ENCODE measurements at places on chromosomes 7 and 10. TPM values are rescaled to one million over a fixed set of nuclear protein-coding genes. Genes with fewer than 3 reads are reported as not detected.

Gene ZNF746
- 21.1 TPM for total RNA-seq

Gene EBLN1
- not detected for total RNA-seq

Gene ANXA8
- not detected for total RNA-seq

Gene SRRT
- total RNA-seq, result 47.5 TPM

Gene CHAT
- not detected for total RNA-seq

Gene MACROH2A2
- 14.4 TPM for total RNA-seq

Gene GOLGA7B
- 0.08 TPM for total RNA-seq

- no peak for ATAC-seq
Measured at GRCh38 chr10:36681751-36682632, 443.4 kb upstream of the ANKRD30A start.

GRCh38 chr10:89001024-89001728 lies 10.6 kb downstream of the FAS start:
- peak; percentile 23 for ATAC-seq

- no peak for ATAC-seq
Measured at GRCh38 chr10:105611244-105611798, 970.2 kb downstream of the SORCS3 start.

- no peak for ATAC-seq
Measured at GRCh38 chr7:80520199-80520598, 8.3 kb upstream of the GNAT3 start.

DNA sequence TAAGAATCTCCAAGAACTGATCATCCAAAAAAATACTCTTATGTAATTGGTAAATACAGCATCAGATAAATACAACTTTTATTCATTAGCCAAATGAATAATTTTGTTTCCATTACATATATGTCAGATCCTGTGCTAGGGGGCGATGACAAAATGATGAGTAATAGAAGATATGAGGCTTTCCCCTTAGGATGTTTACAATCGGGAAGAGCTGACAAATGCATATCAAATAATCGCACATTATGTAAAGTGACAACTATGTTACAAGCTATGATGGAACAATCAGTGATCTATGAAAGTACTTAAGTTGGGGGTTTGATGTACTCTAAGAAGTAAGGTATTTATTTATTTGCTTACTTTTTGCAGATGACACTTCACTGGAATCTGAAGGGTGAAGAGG lies 465.6 kb upstream of the VSTM2A start:
- no peak for ATAC-seq

- no peak for ATAC-seq
Measured at GRCh38 chr10:70820976-70821750, 5.4 kb downstream of the SGPL1 start.

- no peak for ATAC-seq
Measured at GRCh38 chr10:121158988-121159579, 307.9 kb downstream of the WDR11 start.

GRCh38 chr7:38367301-38367890 lies 94.0 kb upstream of the TARP start:
- ATAC-seq, result no peak

GRCh38 chr10:32923849-32924248 lies 34.2 kb downstream of the ITGB1 start:
- no peak for ATAC-seq

DNA sequence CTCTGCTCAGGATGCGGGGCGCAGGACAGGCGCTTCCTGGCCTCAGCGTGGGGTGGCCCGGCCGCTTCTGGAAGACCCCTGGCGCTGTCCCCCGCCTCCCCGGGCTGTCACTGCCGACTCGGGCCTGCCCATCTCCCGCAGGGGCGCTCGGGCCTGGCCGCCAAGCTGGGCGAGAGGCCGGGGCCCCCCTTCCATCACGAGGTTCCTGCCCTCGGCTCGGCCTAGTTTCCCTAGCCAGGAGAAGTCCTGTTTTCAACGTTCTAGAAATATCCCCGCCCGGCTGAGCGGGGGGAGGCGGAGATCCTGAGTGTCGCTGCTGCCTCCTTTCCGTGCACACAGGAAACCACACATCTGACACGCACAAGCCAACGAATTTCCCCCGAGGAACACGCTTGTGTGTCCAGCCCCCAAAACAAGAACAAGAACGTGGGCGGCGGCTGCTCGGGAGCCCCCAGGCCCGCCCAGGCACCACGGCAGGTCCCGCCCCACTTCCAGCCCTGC lies 33.7 kb downstream of the AP5Z1 start:
- no peak for ATAC-seq

DNA sequence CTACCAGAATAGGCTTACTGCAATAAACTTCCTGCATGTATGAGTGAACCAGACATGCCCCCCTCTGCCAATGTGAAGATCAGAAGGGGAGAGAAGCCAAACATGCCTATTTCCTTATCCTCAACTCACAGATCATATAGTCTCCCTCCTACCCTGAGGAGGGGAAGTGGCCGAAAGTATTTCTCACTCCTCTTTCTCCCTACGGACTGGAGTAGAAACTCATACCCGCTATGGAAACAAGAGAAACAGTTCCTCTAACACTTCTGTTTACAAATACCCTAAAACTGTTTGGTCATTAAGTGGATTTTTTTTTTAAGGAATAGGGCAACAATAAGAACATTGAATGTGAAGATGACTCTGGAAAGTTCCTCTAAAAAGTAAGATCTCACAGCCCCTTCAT lies 31.4 kb downstream of the CCNJ start:
- ATAC-seq, result no peak

DNA sequence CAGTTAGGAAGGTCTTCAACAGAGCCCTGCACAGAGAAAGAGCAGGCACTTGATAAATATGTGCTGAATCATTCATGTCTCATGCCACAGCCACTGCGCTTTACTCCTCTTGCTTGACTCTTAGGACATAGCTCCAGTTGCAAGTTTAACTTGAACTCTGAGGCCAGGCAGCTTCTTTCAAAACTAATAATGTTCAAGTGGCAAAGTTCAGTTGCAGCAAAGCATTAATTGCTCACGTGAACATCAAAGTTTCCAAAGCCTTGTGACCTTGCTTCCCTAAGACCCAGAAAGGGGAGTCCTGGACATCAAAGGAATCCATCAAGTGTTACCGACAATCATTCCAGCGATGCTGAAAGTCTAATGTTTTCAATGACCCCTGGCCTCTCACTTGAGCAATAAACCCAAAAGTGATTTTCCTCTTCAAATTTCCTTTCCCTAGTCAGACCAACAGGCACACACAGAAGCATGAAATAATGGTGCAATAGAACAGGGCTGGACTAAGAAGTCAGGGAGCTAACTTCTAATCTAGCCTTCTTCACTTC lies 21.8 kb upstream of the TECTB start:
- peak; percentile 34 for ATAC-seq

DNA sequence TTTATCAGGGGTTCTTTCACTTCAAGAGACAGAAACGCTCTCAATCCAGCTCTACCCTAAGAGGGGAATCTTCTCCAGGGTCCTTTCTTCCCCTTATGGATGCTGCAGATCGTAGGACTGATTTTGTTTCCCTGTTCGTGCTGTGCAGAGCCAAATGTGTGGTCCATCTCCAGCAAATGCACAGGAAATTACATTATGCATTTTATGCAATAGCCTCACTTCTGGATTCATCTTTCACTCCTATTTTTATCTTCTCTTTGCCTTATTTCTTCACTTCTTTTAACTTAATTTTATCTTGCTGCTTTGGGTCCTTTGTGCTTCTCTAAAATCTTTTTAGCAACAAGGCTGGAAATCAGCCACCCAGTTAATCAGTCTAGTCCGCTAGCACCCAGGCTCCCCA lies 184.5 kb upstream of the INHBA start:
- no peak for ATAC-seq

DNA sequence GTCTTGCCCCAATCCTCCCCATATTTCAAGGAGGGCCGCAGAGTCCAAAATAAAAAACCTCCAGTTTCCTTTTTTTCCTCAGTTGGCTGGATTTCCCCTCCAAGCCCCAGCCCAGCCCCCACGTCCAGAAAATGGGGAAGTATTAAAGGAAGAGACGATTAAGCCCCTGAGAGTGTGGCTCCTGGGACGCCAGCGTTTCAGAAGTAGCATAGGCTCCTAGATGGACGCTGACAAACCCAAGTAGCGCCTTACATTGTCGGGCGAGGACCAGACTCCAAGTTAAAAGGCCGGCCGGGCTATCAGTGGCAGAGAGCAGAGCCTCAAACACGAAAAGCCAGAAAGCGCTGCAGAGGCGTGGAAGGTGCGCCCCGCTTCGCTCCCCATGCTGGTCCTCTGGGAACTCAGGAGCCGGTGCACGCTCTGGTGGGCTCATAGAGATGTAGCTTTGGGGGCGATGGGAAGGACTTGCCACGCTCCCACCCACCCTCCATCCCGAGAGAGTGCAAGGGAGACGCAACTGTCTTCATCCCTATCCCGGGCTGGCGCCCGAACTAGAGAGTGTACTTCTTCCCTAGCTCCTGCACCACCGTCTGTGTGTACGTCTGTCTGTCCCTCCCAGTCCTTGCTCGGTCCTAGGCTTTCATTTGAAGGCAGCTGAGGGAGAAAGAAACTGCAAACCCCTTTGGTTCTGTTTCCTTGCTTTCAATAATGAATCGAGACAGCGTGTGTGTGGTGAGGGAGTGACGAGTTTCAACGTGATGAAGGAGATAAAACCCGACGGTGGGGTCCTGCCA lies 6.3 kb upstream of the EMX2 start:
- no peak for ATAC-seq

GRCh38 chr7:17939606-17940301 lies 540 bp downstream of the SNX13 start:
- ATAC-seq, result peak; percentile 70

DNA sequence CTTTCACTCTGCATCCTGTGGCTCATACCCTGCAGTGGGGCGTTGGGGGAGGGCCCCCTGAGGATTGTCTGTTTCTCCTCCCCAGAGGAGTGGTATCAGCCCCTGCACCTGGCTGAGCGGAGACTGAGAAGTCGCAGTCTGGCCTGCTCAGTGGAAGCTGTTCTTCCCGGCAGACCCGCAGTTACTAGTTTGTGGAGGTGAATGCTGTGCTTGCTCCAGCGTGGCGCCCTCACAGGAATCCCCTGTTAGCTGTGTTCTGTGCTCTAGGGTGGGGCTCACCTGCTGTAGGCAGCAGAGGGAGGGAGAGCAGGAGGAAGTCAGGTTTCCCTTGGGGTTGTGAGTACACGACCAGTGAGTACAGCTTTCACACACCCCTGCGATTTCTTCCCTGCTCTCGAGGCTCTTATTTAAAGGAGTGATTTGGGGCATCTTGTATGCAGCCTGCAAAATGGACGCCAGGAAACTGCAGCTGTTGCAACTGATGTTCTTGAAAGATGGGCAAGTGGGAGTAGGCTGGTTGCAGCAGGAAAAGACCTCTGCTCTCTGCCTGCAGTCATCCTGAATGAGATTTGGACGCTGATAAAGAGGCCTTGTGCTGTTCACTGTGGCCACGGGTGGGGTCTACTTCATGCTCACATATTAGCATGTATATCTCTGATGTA lies 66.4 kb downstream of the HK1 start:
- no peak for ATAC-seq

GRCh38 chr7:75604408-75604807 lies 112.3 kb downstream of the SPDYE5 start:
- no peak for ATAC-seq

- ATAC-seq, result no peak
Measured at GRCh38 chr10:21183025-21183424, 285.9 kb upstream of the NEBL start.

DNA sequence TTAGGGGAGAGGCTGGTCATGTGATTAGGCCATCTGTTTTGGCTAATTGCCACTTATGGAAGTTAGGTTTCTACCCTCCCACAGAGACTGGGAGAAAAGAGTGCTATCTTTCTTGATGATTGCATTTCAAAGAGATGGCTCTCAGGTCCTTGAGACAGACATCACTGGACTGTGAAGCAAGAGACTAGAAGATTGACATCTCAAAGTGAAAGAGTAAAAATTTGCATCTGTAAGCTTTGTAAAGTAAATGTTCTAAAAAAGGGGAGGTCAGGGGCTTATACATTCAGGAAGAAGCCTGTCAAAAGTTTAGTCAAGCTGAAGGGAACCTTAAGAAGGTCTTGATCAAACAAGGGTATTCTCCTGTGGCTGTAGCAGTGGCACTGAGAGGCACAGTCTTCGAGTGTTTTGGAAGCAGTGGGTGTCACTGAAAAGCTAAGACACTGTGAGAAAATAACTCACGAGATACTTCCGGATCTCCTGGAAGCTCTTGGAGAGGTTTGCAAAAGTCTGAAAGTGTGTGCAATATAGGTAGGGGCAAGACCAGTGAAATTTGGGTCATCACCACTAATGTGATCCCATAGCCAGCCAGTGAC lies 342.1 kb downstream of the PHF14 start:
- ATAC-seq, result peak; percentile 9

DNA sequence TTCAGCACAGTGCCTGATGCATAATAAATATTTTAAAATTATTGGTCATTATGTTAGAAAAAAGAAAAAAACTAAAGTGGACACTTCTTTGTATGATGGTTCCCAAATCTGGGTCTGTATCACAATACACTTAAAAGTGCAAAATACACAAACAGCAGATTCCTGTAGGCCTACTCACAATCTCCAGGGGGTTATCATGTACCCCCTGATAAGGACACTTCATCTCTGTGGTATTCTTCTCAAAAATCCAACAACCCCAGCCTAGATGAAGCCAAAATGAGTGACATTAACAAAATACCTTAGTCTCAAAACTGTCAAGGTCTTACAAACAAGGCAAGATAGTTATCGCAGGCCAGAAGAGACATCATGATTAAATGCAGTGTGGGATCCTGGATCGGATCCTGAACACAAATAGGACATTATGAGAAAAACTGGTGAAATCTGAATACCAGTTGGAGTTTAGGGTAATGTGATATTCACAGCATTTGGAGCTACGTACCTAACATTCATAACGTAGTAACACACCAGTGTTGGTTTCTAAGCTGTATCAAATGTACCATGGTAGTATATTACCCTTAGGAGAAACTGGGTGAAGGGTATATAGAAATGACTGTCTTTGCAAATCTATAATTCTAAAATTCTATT lies 45.2 kb downstream of the NSUN6 start:
- ATAC-seq, result no peak

- ATAC-seq, result no peak
Measured at GRCh38 chr7:68472688-68473087, 1125.6 kb upstream of the AUTS2 start.

DNA sequence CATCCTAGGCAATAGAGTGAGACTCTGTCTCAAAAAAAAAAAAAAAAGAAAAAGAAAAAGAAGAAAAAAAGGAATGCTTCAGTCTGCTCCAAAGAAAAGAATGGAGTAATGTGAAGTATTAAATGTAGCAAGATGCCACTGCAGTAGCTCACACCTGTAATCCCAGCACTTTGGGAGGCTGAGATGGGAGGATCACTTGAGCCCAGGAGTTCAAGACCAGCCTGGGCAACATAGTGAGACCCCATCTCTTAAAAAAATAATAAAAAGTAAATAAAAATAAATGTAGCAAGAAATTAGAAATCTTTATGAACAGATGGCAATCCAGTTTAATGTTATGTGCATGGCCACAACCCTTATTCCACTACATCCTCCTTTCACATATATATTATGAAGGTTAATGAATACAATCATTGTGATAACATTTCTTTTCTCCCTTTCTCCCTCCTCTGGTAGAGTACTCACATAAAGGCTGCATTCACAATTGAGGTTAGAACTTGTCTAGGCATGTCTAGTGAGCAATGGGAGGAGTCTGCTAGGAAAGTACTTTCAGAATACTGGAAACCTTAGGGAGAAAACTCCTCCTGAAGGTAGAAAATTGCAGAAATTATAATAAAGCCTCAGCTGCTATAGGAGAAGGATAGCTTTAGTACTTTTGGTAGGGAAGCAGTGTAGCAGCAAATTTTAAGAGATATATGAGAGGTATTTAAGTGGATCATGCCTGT lies 20.4 kb downstream of the KLLN start:
- ATAC-seq, result no peak
